ENCODE measurements at places on chromosomes 5 and 9.

DNA sequence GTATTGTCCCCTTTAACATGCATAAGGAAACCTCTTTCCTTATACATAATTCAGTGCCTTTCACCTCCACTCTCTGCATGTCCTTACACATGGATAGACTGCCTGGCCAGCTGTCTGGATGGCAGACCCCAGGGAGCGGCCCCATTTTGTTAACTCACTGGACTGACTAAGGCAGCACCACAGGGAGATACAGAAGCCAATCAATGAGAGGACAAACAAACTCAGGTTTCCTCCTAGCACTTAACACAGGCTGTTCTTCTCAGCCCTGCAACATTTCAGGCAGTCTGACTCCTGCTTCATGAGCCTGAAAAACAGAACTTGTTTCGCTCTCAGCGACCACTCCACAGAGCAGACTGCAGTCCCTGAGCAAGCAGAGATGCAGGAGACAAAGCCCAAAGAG is 135.4 kb upstream of the RASEF start:
- DNase-seq, result no peak

GRCh38 chr5:143245929-143246561 is 157.4 kb downstream of the NR3C1 start:
- DNase-seq, result no peak

DNA sequence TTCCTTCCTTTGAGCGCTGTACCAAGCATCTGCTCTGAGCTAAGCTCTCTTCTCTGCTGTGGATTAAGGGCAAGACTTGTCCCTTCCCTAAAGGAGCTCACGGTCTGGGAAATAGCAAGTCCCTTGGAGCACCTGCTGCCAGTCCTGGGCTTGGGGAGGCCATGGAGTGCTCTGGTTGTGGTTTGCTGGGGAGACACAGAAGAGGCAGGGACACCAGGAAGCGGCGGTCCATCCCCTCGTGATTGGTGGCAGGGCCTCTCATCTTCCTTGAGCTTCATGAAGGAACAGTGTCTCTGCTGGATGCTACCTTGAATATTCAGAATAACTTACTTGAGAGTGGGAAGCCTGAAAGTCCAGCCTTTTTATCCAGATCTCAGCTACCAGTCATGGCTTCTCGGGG is 35.3 kb downstream of the COL5A1 start:
- DNase-seq, result no peak

- DNase-seq, result no peak
Measured at GRCh38 chr5:117652958-117653280, 1078.3 kb upstream of the SEMA6A start.

- DNase-seq, result no peak
Measured at GRCh38 chr5:146098047-146098446, 7.3 kb downstream of the PLAC8L1 start.

- DNase-seq, result no peak
Measured at GRCh38 chr9:119092125-119092524, 277.1 kb downstream of the BRINP1 start.

- no peak for DNase-seq
Measured at GRCh38 chr9:127837346-127837745, 17.1 kb downstream of the ENG start.

DNA sequence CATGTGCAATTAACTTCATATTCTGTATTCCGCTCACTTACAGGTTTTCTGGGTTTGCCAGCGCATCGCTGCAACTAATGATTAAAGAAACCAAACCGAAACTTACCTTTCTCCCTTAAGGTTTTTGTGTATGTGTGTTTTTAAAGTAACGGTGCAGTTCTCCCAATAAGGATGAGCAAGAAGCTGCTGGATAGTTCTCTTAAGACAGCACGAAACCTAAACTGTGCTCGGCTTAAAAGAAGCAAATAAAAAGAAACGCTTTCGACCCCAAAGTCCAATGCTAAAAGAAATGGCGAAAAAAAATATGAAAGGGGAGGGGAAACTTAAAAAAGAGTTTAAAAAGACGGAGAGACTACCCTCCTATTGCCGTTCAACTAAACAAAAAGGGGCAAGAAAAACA is 340 bp downstream of the ELAVL2 start:
- DNase-seq, result no peak

DNA sequence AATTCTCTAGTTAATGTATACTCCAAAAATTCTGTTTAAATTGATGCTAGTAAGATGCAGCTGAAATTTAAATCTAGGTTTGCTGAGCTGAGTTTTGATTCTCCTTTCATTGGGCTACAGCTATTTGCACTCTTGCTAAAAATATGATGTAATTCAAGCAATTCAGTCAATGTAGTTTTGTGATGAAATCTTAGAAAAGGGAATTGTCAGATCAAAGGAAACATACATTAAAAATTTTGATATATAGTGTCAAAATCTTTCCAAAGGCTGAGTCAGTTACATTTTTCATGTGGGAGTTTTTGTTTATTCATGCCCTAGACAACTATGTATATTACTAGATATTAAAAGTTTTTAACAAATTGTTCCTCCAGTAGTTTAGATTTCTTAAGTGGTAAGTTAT is 334.9 kb upstream of the DAB2 start:
- no peak for DNase-seq

DNA sequence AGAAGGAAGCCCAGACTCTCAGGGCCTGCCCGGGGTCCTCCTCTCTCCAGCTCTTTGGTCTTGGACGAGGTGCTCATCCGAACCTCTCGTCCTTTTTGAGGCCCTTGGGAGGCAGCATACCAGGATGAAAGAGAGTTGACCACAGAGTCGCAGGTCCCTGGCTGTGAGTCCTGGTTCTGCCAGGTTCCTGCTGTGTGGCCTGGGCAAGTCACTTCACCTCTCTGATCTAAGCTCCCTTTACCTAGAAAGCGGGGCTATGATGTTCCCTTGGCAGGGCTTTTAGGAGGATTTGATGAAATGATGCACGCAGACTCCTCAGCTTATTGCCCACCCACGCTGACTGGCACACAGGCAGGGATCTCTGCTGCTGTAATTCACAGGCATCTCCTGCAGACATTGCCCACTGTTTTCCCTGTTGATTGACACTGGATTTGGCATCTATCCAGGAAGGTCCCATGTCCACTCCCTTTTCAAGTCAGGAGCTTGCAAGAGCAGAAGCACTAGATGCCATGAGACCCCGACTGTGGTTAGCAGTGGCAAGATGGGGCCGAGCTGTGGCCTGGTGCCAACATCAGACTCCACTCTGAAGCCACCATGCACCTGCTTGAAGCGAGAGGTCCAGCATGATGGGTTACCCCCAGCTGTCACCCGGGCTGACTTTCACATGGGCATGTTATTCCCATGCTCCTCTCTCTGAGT is 71.5 kb downstream of the MACROH2A1 start:
- no peak for DNase-seq

- no peak for DNase-seq
Measured at GRCh38 chr9:84513473-84513872, 156.1 kb upstream of the NTRK2 start.

GRCh38 chr9:129934041-129934591 is 98.9 kb downstream of the USP20 start:
- no peak for DNase-seq

DNA sequence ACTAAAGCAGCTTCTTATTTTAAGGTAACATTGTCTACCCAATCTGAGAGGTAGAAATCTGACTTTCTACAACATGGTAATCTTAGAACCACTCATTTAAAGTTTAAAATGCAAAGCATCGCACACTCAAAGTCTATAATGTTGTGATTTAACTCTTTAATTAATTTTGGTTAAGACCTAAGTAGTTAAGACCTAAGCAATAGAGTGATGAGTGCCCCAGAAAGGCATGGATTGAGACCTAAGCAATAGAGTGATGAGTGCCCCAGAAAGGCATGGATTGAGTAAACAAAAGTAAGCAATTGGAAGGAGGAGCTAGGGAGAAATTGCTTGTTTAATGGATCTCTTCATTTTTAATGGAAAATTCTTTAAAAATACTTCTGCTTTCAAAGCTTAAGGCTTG is 86.8 kb downstream of the NLN start:
- DNase-seq, result no peak

DNA sequence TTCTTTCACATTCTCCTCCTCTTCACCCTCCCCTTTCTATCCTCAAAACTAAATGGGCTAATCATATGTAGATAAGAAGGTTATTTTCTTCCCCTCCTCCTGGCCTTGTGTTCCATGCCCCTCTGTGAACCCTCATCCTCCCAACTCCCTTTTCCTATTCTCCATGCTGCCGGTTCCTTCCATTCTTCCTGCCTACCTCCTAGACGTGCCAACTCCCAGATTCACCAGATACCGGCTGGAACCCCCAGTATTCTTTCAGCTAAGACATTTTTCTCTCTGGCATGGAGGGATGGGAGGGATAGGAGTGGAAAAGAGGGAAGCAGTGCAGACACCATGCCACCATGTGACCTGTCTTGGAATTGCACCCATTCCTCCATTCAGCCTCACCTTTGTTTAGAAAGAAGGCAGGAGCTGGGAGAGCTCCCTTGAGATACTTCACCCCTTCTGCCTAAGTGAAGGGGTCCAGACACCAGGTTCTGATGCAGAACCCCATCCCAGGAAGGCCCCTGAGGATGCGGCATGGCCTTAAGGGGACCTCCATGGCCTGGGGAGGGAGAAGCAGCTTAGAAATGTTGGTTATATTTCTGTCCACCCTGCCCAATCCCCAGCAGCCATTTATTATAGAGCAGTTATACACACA is 4.8 kb downstream of the DNAJB5 start:
- no peak for DNase-seq

DNA sequence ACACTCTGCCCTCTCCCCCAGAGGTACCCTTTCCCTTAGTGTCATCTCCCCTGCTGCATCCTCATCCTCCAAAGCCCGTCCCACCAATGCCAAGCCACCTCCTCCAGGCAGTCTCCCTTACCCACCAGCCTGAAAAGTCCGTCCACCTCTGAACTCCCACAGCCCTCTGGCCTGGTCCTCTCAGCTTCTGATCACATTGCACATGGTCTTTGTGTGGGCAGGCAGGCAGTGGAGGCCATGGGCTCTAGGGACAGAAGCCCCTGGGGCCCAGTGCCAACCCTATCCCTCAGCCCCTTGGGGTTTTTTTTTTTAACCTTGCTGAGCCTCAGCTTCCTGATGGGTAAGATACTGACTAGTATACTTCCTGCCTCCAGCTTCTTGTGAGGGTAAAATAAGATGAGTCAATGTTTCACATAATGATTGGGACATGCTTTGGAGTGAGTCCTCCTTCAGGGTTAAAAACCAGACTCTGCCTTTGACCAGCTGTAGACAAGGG is 19.4 kb downstream of the CSF1R start:
- DNase-seq, result no peak

DNA sequence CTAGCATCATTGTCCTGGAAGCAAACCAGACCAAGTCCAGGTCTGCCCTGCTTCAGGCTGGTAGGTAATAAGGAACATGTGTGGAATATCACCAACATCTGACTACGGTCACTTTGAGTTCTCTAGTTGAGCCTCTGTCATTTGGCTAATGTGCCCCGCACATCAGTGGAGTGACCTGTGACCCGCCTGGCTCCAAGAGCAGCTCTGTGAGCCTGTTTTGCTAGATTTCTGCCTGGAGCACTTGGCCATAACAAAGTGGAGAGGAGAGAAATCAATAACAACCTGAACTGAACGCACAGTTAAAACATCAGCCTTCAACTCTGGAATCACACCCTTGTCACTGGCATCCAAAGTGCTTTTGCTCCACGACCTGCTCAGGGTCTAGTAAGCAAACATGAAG is 115.7 kb downstream of the PPP2R2B start:
- no peak for DNase-seq

DNA sequence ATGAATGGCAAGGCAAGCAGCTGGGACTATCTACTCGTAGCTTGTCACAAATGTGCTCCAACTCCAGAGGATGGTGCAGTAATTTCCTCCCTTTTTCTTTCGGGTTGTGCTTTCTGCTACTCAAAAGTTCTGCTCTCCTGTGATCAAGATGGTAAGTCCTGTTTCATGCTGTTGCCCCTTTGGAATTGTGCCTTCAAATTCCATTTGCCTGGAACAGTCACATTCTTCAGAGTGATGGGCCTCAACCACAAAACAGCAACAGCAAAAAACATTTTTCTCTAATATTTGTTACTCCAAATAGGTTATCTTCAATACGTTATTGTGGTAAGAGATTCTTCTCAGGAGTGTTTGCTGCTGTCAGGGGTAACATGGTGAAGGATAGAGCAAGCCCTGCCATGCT is 209.3 kb downstream of the PALM2AKAP2 start:
- no peak for DNase-seq
